Natural killer cell treated with Interleukin-12 subunit alpha and Interleukin-12 subunit beta and Interleukin-15 and Interleukin-18, amount 100 ng/mL, for 72 hours (primary cell): ENCODE measurements at places on chromosomes 12 and 14. TPM values are rescaled to one million over a fixed set of nuclear protein-coding genes. Genes with fewer than 3 reads are reported as not detected.
A peak's percentile ranks its signal among the peaks of the same experiment; 100 is the strongest.

DNA sequence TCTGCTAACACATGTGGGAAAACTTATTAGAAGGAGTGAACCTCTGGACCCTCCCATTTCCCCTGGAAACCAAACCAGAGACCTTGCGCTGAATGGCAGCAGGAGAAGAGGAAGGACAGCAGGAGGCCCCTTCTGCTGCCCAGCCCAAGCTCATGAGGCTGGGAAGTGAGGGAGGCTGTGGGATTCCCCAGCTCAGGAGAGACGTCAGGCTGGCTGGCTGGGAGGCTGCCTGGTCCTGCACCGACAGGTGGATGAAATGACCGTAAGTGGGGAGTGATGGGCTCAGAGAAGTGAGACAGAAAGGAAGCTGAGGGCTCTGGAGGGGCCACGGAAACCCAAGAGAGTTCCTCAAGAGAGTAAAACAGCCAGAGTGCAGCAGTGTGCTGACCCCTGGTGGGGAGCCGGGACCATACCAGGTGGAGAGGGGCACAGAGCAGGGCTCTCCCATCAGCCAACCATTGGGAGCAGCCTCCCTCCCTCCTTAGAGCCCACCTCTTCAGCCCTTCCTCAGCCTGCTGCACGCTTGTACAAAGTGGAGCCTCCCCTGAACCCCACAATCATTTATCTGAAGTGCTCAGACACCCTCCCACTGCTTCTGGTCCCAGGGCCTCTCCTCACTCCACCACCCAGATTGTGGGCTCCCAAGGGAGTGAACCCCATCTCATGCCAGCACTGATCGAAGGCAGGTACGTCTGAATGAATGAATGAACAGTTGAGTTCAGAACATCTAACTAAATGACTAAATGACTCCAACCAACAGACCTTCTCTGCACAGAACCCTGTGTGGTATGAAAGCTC is 14.0 kb downstream of the TAMALIN start:
- DNase-seq, result peak; percentile 75

ISM2 gene
- 0.36 TPM for total RNA-seq

AMDHD1 gene
- total RNA-seq, result 2.1 TPM

DNA sequence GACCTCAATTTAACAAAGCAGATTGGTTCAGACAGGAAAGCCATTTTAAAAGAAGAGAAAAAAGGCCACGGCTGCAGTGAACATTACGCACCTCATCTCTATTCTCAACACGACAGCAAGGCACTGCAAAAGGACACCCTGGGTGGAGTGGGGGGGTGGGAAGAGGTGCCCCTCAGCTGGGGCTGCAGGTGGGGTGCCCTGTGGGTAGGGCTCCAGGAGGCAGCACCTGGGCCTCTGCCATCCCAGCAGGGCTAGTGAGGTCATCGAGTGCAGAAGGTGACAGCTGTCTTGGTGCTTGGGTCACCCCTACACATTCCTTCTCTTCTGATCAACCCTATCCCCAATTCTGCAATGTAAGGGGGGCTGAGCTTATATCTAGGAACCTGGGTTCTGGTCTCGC is 142.9 kb upstream of the PRMT8 start:
- DNase-seq, result peak; percentile 5

GRCh38 chr12:109461049-109461845 is 15.9 kb downstream of the KCTD10 start:
- peak; percentile 72 for DNase-seq

GRCh38 chr12:116520225-116520760 is 38.9 kb upstream of the MAP1LC3B2 start:
- DNase-seq, result no peak
